Effector CD4-positive, alpha-beta T cell (primary cell): ENCODE measurements at places on chromosomes 7 and 10.

GRCh38 chr7:140640727-140641523 lies at the start of gene DENND2A:
TSS of gene DENND2A (minus strand) at chr7:140640813. CDS start at chr7:140602397, 38,416 bp downstream.
- no peak for DNase-seq

DNA sequence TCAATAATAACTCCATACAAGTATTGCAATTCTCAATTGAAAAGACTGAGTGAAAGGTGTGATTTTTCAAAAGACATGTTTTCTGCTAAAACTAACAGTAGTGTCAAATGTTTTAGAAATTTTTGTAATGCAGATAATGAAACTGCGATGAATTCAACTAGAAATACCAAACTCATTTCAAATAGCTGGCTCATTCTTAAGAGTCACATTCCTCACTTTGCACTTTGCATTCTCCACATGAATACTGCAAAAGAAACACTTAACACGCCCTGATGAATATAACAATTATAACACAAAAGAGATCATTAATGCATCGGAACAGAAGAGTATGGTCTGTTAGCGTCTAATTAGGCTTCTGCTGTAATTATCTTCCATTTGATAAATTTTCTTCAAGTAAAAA lies 15.5 kb upstream of the TSPAN12 start:
- DNase-seq = no peak

- DNase-seq = no peak
Observed at GRCh38 chr10:112484399-112484798, 37.4 kb downstream of the VTI1A start.

DNA sequence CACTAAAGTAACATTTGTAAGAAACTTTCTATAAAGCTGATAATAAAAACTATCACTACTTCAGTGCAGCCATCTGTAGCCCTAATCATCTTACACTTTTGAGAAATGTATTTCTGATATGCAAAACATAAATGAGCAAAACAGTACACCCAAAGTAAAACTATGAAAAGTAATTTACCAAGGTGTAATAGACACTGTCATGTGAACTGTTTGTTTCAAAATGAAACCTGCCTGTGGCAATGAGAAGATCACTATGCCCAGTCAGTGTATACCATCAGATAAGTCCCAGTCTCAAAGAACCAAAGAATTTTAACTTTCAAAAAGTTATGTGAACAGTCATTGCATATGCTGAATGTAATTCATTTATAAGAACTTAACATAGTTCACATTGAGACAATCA lies 398.1 kb downstream of the CDC14C start:
- DNase-seq = no peak

GRCh38 chr10:15843695-15844094 lies 16.6 kb downstream of the MINDY3 start:
- no peak for DNase-seq

DNA sequence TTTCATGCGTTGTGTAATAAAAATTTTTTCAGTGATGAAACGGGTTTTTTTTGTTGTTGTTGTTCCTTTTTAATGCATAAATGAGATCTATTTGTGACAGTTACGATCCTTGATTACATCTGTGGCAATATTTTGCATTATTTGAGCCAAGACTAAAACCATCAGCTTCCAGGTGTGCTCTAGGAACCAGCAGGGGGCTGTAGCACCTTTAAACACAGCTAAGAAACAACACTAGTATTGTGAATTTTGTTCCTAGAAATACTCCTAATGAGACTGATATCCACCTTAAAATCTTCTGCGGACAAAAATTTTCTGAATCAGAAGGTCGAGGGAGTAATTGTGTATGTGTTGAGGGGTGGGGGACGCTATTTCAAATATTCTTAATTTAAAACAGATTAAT lies 52.6 kb downstream of the FGFBP3 start:
- no peak for DNase-seq

- no peak for DNase-seq
Observed at GRCh38 chr7:75614401-75614800, 122.3 kb downstream of the SPDYE5 start.

DNA sequence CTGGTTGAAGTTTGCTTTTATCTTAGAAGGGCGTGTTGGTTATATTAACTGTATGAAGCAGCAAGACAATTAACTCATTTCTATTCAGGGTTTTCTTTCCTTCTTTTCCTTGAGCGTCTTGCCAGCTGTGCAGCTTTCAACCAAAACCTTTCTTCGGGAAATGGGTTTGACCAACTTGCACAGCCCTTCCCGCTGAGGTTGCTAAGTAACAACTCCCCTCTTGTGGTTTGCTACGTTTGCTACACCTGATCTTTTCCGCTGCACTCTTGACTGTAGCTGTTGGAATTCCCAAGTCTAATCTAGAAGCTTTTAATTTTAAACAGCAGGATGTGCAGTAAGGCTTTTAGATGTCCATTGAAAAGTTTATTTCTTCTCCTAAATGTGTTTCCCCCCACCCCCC lies 116.9 kb downstream of the CDCA7L start:
- no peak for DNase-seq

GRCh38 chr10:116888380-116889055 lies 39.2 kb downstream of the ENO4 start:
- no peak for DNase-seq

DNA sequence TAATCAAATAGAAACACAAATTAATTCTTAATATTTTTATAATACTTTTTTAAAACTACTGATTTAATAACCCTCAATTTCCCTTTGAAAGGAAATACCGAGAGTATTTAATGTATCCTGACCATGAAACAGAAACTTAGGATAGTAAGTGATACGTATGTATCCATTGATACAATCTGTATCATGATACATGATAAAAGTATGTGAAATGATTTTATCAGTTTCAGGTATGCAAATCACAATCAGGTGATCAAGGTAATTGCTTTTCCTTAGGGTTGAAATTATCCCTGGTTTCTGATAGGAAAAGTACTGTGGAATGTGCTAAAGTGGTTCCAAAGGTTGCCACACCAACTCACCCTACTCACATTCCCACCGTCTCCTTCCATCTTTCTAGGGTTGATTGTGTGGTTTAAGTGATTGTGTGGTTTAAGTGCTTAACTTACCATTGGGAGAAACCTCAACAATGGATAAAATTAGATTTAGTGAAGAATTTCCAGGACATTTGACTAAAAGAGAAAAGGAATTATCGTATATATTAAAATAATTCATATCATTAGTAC lies 138.3 kb downstream of the LRRN3 start:
- DNase-seq = no peak

DNA sequence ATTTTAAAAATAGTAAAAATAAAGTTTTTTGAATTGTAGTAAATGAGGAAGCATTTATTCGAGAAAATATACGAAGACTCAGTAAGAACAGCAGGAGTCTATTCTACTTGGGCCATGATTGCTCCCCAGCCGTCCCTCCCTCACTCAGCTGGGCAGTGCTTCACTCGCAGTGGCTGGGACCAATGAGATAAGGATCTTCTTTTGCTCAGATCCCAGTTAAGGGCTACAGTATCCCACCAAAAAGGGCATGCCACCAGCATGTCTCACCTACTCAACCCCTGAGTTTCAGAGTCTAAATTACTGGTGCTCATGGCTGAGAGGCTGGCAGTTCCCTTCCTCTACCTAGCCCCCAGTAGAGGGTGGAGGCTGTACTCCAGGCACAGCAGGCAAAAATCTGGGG lies 455.7 kb upstream of the PFKP start:
- DNase-seq = no peak

GRCh38 chr7:116145245-116145852 lies 65.0 kb upstream of the TES start:
- DNase-seq = no peak

- no peak for DNase-seq
Observed at GRCh38 chr7:110317541-110318265, 773.2 kb upstream of the LRRN3 start.

DNA sequence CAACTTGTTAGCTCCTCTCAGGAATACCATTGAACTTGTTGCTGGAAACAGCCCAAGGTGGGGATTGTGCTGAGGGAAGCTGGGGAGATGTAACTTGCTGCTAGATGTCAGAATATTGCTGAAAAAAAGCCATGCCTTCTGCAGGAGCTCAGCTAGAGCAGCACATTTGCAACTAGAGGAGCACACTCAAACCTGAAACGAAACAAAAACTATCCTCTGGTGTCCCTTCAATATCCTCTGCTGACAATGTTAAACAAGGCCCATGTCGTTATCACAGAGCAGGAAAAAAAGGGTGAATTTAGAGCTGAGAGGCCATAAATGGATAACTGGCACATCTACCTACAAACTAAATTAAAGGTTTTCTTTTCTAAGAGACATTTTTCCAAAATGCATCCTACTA lies 53.7 kb upstream of the MACC1 start:
- no peak for DNase-seq

- DNase-seq = no peak
Observed at GRCh38 chr10:32419615-32420014, 26.3 kb upstream of the CCDC7 start.

GRCh38 chr7:91314591-91315323 lies 50.5 kb downstream of the FZD1 start:
- DNase-seq = no peak

GRCh38 chr10:106900016-106900652 lies 264.4 kb downstream of the SORCS1 start:
- DNase-seq = no peak

- DNase-seq = no peak
Observed at GRCh38 chr7:20157456-20157855, 59.7 kb downstream of the MACC1 start.

GRCh38 chr7:80334908-80335307 lies 177.0 kb downstream of the GNAT3 start:
- DNase-seq = no peak
